ENCODE measurements at places on chromosomes 2 and 18.

GRCh38 chr2:146677280-146677679, 1167.5 kb upstream of the ACVR2A start:
- no peak for DNase-seq

DNA sequence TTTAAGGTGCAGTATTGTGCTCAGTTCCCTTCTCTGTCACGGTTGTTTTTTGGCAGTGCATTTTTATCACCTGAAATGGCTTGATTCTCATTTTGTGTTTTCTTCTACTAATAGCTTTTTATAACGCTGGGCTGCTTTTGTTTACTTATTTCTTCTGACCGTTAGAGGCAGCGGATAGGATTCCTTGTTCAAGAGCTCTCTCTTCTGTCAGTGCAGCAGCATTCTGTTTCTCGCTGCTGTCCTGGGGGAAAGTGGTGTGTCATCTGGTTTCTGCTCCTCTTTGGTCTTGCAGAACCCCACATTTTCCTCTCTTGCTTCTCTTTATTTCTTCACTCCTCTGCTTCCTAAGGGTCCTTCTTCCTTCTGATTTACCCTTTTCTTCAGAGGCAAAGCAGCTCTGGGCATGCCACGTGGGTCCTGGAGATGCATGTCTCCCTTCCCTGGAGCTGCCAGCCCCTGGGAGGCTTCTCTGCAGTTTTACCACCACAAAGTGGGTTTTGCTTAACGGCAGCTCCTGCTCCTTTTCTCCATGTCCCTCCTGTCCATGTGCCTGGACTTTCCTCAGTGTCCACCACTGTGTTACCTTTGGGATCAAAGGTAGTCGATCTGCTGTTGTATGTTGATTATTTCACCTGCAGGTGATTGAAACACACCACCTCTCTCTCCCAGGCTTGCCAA, 47.3 kb upstream of the SNTG2 start:
- no peak for DNase-seq

GRCh38 chr2:79155826-79156476, 3.6 kb downstream of the REG3A start:
- no peak for DNase-seq

- no peak for DNase-seq
These were observed 23.2 kb downstream of the PIAS2 start for GRCh38 chr18:46894124-46894523.

DNA sequence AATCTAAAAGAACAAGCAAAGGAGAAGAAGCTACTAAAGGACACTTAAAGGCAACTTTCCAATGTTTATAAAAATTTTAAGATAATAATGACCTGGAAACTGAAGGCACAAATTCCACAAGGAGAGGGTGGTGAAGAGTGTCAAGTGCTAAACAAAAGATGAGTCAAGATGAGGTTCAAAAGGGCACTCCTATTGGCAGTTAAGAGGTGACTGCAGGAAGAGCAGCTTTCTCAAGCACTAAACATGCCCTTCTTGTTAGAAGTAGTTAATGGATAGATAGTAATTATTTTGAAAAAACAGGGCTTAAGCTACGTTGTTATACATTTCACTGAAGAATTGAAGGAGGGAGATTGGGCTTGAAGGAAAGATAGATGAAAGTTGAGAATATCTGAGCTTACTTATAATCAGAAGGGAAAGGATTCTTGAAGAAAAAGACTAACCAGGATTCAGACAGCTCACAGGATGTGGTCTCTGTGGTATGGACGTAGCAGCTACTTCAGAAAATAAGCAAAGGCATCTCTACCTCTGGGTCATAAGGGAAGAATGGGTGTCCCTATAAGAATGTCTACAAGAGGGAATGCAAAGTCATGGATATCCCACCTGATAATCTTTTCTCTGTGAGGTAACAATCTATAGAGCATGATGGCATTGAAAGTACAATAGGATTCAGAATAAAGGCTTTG, 454.7 kb upstream of the SLC39A10 start:
- no peak for DNase-seq

DNA sequence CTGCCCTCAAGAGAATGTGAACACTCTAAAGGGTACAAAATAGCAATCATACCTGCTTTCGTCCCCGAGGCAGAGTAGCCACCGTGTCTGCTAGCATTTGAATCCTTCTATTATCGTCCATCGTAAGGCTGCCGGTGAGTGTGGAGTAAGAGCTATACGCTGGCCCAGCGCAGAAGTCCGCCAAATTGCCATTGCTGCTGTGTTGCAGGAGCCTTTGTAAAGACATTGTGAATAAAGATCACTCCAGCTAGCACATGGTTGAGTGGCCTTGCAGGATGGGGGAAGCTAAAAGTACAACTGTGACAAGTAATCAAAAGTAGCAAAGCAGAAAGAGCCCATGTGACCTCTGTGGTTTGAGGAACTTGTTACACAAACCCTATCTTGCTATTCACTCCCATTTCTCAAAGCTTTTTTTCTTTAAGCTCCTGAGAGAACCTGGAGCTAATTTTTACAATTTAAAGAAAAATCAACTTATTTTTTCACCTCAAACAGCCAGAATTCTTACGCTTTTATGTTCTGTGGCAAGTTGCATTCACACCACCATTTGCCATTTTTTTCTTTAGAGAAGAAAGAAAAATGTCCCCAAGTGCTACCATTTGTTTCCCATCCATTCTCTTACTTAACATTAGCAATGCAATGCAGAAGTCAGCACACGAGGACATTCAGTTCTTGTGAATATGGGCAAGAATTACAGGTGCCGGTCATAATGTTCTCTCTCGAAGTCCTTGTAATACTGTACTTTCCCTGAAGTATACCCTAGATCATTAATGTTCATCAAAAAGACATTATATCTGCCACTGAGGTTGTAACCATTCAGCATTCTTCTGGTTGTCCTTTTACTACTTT, at the start of gene CYTIP:
CYTIP (minus strand) TSS at position 295 of the 846 bp plus-strand sequence; CDS start at position 226, 69 bp downstream.
- DNase-seq, result peak; percentile 37

DNA sequence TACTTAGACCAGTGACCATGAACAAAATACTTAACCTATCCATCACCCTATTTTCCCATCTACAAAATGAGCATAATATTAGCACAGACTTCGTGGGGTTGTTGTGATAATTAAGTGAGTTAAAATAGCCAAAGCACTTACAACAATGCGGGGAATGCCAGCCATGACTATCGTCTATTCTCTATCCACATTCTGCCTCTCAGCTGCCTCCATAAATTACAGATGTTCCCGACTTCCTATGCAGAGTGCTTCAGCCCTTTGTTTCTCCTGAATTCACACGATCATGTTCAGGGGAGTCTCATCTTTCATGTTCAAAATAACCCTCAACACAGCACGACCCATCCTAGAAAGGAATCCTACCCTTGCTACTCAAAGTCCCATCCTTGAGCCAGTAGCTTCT, 211.6 kb downstream of the EN1 start:
- no peak for DNase-seq

DNA sequence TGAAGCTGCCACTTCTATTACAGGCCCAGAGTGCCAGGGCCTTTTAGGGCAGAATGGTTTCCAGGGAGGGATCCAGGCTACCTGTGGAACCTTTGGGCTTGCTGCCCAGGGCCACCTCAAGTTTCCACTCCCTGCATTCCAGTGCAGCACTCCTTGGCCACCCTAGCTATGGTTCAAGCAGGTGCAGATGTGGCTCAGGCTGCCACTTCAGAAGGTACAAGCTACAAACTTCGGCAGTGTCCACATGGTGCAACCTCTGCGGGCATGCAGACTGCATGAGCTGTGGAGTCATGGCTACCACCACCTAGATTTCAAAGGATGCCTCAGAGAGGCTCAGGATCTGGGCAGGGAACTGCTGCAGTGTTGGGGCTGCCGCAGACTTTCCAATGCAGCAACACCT, 248.1 kb upstream of the UBE2E3 start:
- DNase-seq, result no peak

DNA sequence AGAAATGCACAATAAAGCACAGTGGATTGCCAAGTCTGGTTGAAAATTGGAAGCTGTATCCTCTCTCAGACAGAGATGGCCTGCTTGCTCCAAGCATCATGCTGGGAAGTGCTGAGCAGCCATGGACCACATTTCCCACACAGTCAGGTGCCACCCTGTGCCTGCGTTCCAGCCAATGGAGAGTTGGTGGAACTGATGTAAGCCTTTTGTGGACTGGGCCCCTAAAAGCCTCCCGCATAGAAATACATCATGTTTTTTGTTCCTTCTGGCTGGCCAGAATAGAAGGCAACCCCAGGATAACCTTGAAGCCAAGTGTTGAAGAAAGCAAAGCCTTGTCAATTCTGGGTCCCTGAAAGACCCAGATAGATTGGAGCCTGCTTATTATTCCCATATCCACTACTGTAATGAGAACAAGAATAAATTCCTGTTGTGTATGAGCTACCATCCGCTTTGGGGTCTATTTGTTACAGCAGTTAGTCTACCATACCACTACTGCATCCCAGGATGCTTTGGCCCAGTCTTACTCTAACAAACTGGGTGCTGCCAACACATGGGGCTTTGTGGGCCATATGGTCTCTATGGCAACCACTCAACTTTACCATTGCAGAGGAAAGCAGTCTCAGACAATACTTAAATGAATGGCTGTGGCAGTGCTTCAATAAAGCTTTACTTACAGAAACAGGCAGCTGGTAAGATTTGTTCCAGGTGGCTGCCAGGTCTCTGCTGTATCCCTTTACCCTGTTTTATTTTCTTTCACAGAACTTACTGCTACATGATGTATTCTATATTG, 65.4 kb downstream of the POLE4 start:
- no peak for DNase-seq
